ENCODE measurements at places on chromosomes 7 and 10.
A peak's percentile ranks its signal among the peaks of the same experiment; 100 is the strongest.

GRCh38 chr10:83372646-83373045 lies 766.7 kb upstream of the GHITM start:
- no peak for DNase-seq

DNA sequence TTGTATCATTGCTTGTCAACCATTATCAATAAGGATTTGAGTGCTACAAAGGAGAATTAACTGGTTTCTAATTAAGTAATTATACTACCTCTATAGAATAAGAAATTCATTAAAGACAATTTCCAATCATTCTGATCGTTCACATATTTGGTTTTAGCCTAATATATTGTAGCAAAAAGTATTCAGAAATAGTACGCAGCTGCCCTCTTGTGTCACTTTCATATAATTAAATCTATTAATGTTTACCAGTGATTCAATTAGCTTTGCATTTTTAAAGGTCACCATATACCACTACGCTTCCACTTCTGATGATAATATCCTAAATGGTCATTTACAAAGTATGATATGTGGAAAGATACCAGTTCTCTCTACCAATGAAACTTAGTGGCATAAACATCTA lies 128.3 kb downstream of the NEBL start:
- DNase-seq = no peak

GRCh38 chr7:142886866-142887265 lies 1.3 kb upstream of the TRPV6 start:
- DNase-seq = no peak

- DNase-seq = no peak
These were observed 113.8 kb upstream of the HPS1 start for GRCh38 chr10:98560565-98560964.

DNA sequence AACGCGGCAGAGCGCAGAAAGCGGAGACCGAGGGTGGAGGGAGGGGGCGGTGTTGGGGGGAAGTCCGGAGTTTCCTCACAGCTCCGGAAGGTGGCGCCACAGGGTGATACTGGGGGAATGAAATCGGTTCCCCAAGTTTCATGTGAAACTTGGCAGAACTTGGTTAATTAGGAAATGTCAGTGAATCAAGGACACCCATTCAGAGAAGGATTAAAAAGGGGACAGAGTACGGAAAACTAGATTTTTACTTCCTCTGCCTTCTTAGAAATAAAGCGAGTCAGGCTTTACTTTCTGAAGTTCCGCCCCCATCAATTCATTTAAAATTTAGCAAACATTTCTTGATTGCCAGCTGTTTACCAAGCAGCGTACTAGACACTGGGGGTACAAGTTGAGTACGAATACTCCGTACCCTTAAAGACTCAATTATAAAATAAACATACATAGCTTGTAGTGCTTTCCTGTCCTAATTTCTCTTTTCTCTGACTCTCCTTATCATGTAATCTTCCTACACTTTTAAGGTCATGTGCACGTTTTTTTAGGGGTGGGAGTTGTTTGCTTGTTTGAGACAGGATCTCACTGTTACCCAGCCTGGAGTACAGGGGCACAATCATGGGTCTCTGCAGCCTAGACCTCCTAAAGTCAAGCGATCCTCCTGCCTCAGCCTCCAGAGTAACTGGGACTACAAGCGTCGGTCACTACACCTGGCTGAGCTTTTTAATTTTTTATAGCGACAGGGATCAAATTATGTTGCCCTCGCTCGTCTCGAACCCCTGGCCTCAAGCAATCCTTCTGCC lies 644 bp upstream of the ABI1 start:
- no peak for DNase-seq

GRCh38 chr10:34235164-34235832 lies 579.8 kb downstream of the PARD3 start:
- DNase-seq = no peak

DNA sequence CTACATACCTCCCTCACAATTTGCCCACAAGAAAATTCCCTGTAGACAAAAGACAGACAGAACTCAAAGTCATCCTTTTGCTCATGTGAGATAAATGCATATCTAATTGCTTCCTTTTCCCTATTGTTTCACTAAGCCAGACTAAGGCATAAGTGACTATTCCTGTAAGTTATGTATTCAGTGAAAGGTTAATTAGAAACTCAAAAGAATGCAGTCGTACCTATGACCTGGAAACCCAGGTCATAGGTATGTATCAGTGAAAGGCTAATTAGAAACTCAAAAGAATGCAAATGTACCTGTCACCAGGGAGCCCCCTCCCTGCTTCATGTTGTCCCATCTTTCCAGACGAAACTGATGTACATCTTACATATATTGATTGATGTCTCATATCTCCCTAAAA lies 10.3 kb upstream of the GARS1 start:
- DNase-seq = no peak

DNA sequence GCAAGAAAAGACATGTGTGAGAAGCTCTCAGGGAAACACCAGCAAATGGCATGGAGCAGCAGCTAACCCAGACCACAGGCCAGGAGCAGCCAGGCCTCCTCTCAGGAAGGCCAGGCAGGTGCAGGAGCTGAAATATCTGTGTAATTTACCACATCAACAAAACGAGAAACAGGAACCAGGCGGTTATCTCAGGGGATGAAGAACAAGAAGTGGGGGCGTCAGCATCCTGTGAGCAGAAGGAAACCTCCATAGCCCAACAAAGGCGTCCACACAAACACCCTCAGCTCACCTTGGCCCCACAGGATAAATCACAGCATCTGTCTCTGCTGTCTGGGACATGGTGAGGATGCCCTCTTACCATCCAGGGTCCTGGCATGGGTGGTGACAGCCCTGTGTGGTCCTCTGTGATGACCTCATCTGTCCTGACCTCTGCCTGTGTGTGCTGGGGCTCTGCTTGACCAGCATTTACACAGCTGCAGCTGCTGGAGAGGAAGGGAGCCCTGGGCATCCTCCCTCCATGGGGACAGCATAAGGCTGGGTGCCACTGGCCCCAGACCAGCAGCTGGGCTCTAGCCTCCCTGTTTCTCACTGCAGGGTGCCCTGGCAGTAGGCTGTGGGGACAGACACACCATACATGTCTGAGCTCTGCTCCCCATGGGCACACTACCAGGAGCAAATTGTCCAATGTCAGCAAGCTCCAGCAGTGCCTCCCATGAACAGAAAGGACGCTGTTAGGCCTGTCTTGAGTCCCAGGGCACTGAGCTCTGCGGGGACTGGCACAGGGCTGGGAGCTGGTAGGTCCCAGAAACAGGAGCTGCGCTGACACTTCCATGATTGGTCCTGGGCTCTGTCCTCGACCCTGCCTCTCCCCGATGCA lies 34.6 kb downstream of the ANXA8 start:
- no peak for DNase-seq

GRCh38 chr10:121823993-121824463 lies 103.8 kb downstream of the ATE1 start:
- no peak for DNase-seq

- no peak for DNase-seq
These were observed 15.9 kb downstream of the FBH1 start for GRCh38 chr10:5905854-5906507.

DNA sequence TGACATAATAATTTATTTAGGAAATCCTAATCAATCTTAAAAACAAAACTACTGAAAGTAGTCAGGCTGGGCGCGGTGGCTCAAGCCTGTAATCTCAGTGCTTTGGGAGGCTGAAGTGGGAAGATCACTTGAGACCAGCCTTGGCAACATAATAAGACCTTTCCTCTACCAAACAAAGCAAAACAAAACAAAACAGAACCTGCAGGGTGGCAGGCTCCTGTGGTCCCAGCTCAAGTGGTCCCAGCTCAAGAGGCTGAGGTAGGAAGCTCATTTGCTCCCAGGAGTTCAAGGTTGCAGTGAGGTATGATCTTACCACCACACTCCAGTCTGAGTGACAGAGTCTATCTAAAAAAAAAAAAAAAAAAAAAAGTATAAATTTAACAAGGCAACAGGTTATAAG lies 748.0 kb downstream of the CNTNAP2 start:
- no peak for DNase-seq

- no peak for DNase-seq
These were observed 82.2 kb downstream of the CDH23 start for GRCh38 chr10:71478813-71479365.

DNA sequence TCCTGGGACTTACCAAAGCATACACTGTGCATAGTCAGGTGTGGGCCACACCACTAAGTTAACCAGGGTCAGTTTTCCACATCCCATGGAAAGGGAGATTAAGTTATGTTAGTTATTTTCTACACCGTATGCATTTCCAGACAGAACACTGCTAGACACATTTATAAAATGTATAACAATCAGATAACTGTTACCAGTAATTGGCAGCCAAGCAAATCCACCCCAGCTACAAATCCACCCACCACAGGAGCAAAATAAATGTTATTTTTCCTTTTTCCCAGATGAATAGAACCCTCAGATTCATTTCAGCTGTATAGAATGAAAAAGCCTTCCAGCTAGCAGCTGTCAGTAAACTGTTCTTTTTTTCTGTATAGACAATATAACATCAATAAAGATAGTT lies 256.9 kb upstream of the FZD1 start:
- no peak for DNase-seq

- no peak for DNase-seq
These were observed 177.7 kb upstream of the ADO start for GRCh38 chr10:62626817-62627216.

DNA sequence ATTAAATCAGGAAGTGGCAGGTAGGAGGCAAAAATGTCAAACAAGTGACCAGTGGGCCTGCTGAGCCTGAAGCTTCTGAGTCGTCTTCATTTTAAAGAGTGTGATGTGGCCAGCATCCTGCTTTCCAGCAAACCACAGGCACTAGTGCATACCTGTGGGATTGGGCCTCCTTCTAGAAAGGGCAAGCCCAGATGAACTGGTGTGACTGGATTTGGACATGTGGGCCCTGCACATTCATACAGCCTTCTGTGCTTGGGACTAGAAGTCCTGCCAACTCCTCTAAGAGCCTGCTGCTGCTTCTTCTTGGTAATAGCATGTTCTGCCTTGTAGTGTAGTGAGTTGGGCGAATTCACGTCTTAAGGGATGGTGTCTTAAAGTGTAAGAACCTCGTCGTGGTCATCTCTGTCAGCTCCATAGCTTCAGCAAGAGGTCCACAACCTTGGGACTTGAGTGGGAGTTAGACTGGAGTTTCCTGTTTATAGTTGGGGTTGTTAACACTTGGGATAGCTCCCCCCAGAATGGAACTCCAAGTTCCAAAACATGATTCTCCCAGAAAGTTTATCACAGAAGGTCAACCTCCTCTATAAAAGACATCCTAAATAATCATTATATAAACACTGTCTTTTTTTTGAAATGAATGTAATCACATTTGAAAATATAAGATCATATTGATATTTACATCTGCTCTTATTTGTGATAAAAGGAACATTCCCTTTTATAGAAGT lies 11.2 kb downstream of the BMPER start:
- DNase-seq = no peak

GRCh38 chr7:117014673-117015133 lies 61.4 kb downstream of the ST7 start:
- peak; percentile 21 for DNase-seq

DNA sequence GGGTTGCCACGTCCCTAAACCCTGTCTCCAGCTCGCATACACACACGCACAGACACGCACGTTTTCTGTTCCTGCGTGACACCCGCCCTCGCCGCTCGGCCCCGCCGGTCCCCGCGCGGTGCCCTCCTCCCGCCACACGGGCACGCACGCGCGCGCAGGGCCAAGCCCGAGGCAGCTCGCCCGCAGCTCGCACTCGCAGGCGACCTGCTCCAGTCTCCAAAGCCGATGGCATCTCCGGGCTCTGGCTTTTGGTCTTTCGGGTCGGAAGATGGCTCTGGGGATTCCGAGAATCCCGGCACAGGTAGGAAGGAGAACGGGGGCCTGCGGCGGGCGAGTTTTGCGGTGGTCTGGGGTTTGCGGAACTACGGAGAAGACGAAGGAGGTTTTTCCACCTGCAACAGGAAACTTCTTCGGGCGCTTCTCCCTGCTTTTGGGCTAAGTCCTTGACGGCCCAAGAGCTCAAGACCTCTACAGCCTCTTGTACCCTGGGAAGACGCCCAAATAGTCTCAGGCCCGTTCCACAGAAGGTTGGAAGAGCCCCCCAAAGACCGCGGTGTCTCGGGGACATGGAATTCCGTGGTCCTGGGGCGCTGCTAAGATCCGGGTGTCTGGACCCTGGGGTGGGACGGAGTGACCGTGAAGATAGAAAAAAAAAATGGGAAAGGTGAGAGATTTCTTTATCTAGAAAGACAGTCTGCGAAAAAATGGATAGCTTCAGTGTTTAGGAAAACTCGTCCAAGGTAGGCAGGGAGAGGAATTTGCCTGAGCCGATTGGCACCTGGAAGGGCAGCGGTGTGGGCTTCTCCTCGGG lies at the start of gene GAD2:
Gene GAD2 (plus strand): TSS at position 190 of the 811 bp plus-strand sequence. CDS start 36 bp downstream, at position 226.
- DNase-seq = no peak

DNA sequence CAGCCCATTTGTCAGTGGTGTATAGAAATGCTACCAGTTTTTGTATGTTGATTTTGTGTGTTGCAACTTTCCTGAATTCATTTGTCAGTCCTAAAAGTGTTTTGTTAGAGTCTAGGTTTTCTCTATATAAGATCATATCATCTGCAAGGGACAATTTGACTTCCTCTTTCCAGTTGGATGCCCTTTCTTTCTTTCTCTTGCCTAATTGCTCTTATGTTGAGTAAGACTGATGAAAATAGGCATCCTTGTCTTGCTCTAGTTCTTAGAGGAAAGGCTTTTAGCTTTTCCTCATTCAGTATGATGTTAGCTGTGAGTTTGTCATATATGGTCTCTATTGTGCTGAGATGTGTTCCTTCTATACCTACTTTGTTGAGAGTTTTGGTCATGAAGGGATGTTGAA lies 161.7 kb upstream of the TPK1 start:
- DNase-seq = no peak

GRCh38 chr7:116978006-116978405 lies 24.7 kb downstream of the ST7 start:
- DNase-seq = no peak

DNA sequence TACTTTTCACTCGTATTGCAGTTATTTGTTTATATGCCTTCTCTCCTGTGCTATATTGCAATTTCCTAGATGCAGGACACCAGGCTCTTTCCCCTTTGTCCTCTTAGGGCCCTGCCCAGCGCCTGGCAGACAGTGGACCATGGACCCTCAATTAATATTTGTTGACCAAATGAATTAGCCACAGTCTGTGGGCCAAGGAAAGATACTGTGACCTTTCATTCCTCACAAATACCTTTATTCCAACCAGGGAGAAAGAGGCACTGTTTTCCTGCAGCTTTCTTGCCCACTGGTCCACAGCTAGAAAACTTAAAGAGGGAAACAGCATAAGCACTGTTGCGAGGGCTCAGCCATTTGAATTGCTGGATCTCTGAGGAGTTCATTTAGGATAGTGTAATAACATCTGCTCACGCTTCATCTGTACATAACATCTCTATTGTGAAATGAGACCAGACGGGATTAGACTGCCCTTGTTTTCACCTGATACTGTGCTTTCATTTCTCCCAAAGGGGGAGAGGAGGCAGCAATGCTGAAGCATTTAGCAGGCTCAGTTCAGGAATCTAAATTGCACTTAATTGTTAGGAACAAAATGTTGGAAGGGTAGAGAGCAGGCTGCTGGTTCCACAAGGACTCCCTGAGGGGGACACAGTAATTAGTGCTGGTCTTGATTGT lies 46.7 kb downstream of the TNS3 start:
- no peak for DNase-seq

GRCh38 chr7:141992156-141992555 lies 3.5 kb upstream of the MGAM start:
- DNase-seq = no peak

- no peak for DNase-seq
These were observed 60.2 kb upstream of the DDC start for GRCh38 chr7:50625360-50625759.

GRCh38 chr7:138465046-138465445 lies 5.0 kb downstream of the TRIM24 start:
- no peak for DNase-seq

- no peak for DNase-seq
These were observed 136.1 kb downstream of the DPP6 start for GRCh38 chr7:154188330-154188729.

GRCh38 chr7:6252748-6253147 lies 19.7 kb downstream of the CYTH3 start:
- DNase-seq = no peak
